ENCODE measurements at places on chromosomes 12 and 14.

GRCh38 chr12:79687711-79688260 lies 3.0 kb downstream of the PAWR start:
- no peak for DNase-seq

DNA sequence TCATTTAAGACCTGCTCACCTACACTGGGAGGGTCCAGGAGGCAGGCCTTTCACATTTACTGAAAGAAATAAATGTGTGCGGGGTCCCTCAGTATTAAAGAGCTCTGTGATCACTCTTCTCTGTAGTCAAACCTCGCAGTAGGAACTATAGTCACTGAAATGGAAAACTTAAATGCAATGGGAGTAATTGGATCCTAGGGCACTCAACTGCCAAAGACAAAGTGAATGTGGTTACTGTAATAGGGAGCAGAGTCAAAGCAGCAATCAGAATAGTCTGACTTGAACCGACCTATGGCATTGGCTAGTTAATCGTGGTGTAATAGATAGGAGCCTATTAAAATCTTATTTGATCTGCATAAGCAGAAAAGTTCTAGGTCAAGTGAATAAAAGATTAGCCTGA lies 26.6 kb upstream of the DYRK2 start:
- DNase-seq, result no peak

DNA sequence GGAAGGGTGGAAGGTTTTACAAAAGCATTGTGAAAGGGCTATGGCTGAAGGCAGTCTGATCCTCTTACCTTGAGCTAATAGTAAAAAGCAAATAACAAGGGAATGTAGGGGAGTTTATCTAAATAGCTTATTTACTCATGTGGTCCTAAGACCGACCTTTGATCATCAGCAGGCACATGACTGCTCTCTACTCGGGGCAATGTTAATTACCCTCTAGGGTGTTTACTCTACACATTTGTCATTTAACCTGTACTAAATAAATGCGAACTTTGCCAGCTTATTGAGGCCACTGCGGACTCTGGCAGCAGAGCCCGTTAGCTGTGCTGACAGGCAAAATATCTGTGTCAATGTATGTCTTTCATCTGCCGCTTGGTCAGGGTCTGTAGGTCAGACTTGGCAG lies 768.3 kb upstream of the ATXN7L3B start:
- no peak for DNase-seq

- DNase-seq, result no peak
These were observed 17.4 kb downstream of the RPS6KL1 start for GRCh38 chr14:74905595-74906142.

- DNase-seq, result no peak
These were observed 57.8 kb upstream of the NAP1L1 start for GRCh38 chr12:76142305-76142704.

- DNase-seq, result no peak
These were observed 21.1 kb downstream of the PLXNC1 start for GRCh38 chr12:94169495-94169894.
